ENCODE measurements at places on chromosomes 12 and 14.

DNA sequence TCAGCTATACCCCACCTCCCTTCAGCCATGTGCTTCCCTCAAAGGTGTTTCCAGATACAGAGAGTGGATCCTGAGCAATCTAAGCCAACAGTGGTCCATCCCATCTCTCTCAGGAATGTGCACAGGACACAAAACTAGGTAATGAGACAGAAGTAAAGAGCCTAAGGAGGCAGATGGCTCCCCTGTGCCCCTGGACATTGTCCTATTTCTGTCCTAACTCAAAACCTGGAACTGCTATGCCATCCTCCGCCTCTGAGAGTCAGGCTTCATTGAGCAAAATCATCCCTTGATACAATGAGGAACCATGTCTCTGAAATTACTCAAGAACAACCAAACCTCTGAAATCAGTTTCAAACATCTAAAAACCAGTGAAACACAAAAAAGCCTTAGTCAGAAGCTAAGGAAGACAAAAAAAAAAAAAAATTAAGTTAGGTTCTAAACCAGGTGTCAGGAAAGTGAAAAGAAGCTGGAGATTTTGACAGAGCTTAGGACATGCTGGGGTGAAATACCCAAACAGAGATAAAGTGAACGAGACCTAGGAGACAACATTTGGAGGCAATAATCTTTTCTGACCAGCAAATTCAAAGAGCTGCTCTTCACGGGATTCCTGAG, 200.3 kb upstream of the PLEKHG7 start:
- no peak for DNase-seq

DNA sequence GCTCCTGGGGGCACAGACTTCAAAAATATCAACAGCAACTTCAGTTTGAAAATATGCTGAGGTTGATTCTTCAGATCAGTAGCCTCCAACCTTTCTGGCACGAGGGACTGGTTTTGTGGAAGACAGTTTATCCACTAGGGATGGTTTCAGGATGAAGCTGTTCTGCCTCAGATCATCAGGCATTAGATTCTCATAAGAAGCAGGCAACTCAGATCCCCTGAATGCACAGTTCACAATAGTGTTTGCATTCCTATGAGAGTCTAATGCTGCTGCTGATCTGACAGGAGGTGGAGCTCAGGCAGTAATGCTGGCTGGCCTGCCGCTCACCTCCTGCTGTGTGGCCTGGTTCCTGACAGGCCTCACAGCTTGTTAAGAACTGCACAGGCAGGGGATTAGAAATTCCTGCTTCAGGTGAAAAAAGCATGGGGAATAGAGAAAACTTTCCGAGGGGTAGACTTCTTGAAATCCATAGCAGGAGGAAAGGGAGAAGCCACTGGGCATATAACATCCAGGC, 12.8 kb downstream of the EPYC start:
- DNase-seq: no peak

DNA sequence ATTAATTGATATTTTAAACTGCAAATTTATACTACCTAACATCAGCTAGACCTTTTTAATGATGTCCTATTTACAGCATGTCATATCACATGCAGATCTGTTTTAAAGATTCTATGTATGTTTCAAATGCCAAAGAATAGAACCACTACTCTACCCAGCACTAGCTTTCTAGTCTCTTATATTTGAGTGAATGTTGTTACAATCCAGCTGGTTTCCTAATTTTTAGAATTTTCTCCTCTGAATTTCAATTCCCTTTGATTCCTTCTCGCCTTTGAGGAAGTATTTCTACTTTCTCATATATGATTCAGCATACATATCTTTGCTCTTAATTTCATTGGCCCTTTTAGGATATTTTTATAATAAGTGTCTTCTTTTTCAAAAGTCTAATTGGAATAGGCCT, 841.9 kb downstream of the TMTC2 start:
- no peak for DNase-seq

GRCh38 chr12:6613776-6614512, 6.8 kb upstream of the CHD4 start:
- peak; percentile 54 for DNase-seq

- DNase-seq: no peak
These were observed 295.2 kb downstream of the CACNA1C start for GRCh38 chr12:2347844-2348481.

DNA sequence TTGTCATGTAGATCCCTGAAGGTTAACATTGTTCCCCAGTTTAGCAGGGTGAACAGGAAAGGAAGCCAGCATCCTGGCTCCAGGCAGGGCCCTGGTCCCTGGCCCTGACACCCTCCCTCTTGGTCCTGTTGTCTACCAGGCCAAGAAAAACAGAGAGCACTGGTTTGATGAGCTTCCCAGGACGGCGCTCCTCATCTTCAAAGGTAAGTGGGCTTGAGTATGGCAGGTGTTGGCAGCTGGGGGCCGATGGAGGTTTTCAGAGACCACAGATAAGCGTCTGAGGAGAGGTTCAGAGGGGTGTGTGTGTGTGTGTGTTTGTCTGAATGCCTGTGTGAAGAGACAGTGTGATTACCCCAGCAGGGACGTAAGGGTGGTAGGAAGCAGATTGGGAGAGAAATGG, 56.3 kb downstream of the SLC8B1 start:
- no peak for DNase-seq

GRCh38 chr12:92124689-92125029, 21.0 kb downstream of the BTG1 start:
- DNase-seq: no peak

- no peak for DNase-seq
These were observed 45.9 kb downstream of the TSPAN9 start for GRCh38 chr12:3122841-3123678.

DNA sequence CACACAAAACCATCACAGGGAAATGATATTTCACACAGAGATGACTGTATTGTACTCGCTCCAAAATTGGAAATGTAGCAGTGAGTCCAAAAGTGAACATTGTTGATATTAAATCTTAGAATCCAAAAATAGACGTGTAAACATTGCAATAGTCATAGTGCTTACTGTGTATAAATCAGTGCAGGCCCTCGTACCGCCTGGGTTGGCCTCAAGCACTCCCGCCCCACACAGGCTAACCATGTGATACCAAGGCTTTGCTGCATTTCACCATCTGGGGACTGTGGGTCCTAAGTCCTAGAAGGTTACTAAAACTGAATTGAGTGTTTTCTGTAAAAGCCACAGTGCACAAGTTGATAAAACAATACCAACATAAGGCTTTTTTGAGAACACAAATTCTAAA, 107.3 kb downstream of the PPP2R5E start:
- no peak for DNase-seq

- DNase-seq: no peak
These were observed 10.1 kb upstream of the SPATS2 start for GRCh38 chr12:49357103-49357678.

DNA sequence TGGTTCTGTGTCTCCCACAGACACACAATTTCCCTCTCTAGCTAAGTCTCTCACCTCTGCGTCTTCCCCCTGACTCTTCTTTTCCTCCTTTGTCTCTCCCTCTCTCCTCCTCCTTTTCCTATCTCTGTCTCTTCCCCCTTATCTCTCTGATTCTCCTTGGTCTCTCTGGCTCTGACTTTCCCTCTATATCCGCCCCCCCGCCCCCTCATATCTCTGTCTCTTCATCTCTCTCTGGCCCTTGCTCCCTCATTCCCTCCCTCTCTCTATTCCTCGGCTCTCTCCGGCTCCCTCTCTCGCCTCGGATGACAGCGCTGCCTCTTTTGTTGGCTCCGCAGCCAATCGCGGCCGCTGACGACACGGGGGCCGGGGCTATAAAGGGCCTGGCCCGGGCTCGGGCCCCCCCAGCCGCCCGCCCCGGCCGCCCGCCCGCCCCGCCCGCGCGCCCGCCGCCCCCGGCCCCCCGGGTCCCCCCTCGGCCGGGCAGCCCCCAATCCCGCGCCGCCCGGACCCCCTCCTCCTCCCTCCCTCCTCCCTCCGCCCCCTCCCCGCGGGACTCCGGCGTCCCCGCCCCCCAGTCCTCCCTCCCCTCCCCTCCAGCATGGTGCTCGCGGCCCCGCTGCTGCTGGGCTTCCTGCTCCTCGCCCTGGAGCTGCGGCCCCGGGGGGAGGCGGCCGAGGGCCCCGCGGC, at the start of gene GDF11:
Gene GDF11, plus strand, starts transcription at position 404 of the 687 bp plus-strand sequence. Its CDS starts 195 bp downstream, at position 599.
- peak; percentile 67 for DNase-seq

GRCh38 chr14:26217778-26218177, 380.1 kb downstream of the NOVA1 start:
- DNase-seq: no peak

GRCh38 chr14:99323603-99324185, 51.7 kb upstream of the BCL11B start:
- DNase-seq: no peak

DNA sequence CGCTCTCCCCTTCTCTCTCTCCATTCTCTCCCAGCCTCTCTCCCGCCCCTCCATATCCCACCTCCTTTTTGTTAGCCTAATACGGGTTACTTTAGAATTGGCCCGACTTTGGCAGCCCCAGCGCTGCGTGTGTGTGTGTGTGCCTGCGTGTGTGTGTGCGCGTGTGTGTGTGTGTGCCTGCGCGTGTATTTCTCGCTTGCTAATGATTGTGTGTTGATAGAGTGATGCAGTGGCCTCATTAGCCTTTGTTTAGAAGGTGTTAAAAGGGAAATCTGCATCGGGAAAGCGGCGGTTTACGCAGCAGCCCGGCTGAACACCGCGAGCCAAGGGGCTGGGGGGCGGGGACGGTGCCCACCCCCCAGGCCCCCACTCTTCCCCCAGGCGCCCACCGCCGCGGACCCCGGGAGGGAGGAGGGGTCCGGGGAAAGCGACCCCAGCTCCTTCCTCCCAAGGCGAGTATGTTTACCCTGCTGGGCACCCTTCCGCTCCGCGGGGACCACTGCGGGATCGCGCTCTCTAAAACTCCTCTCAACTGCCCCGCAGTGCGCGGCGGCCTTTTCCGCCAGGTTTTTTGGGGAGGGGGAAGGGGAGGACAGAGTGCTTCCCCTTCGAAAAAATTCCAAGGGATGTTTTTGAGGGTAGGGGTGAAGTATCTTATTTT, 6.8 kb upstream of the LHX5 start:
- DNase-seq: no peak

DNA sequence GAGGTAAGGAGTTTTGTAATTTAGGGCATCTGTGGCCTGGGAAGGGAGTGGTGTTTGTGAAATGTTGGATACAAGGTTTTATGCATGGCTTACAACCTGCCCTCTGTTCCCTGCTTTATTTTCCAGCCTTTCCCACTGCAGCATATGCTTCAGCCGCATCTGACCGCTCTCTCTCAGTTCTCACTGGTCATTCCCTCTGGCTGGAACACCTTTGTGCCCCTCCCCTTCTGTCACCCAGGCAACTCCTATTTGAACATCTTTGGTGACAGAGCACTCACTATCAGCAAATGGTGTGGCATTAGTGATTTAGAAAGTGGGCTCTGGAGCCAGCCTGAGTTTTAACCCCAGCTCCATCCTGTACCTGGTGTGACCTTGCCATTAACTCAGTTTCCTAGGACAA, 47.5 kb upstream of the SMCO2 start:
- no peak for DNase-seq

- DNase-seq: no peak
These were observed 486.2 kb downstream of the NELL2 start for GRCh38 chr12:44389896-44390295.

DNA sequence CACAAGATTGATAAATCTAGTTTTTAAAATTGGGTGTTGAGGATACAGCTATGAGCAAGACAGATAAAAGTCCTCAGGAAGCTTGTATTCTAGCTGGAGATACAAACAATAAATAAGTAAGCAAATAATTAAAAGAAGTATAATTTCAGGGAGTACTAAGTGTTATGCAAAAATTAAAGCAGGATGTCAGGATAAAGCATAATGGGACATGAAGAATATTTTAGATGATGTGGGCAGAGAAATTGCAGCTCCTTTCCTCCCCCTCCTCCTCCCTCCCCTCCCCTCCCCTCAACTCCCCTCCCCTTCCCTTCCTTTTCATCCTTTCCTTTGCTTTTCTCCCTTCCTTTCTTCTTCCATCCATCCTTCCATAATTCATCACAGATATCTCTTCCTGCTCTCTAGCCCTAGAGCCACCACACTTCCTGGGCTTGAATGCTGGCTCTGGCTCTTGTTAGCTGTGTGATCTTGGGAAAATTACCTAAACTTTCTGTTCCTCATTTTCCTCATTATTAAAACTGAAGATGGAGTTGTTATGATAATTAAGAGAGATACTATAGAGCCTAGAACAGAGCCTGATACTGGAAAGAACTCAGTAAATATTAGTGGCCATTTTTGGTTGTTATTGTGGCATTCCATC, 323.9 kb downstream of the AACS start:
- no peak for DNase-seq

GRCh38 chr12:30925607-30926242, 823 bp upstream of the TSPAN11 start:
- DNase-seq: no peak

GRCh38 chr14:101128478-101129321, 225.2 kb upstream of the RTL1 start:
- no peak for DNase-seq

GRCh38 chr12:110134691-110135411, 10.7 kb downstream of the IFT81 start:
- DNase-seq: no peak

DNA sequence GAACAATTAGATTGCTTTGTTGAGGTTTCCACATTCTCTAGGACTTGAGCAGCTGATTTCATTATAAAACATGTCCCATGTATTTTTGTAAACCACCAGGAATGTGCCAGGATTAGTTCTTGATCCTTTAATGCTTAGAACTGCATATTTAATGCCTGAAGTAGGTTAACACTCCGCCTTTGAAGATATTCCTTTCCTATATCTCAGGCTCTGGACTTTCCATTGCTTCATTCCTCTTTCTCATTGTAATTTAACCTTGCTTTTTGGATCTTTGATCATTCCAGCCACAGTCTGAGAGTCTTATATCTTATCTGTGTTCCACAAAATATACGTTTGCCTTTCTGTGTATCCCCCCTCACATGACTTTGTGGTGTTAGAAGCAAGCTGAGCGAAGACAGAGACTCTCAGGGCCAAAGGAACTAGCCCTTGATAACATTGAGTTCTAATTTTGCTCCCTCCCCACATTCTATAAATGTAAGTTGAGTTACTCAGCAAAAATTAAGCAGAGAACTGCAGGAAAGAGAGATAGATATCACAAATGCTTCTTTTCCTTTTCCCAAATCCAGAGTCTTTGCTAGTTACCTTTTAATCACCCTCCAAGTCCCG, 2.4 kb upstream of the CLEC1B start:
- no peak for DNase-seq

- no peak for DNase-seq
These were observed 19.6 kb upstream of the LRP1-AS start for GRCh38 chr12:57166971-57167371.

Data from T-helper 1 cell (primary cell).